ENCODE measurements at places on chromosomes 1 and 21.
A peak's percentile ranks its signal among the peaks of the same experiment; 100 is the strongest.

GRCh38 chr1:65509912-65510680 is 89.6 kb downstream of the LEPR start:
- DNase-seq, result no peak

- DNase-seq, result no peak
Observed at GRCh38 chr1:49622877-49623276, 400.9 kb downstream of the AGBL4 start.

DNA sequence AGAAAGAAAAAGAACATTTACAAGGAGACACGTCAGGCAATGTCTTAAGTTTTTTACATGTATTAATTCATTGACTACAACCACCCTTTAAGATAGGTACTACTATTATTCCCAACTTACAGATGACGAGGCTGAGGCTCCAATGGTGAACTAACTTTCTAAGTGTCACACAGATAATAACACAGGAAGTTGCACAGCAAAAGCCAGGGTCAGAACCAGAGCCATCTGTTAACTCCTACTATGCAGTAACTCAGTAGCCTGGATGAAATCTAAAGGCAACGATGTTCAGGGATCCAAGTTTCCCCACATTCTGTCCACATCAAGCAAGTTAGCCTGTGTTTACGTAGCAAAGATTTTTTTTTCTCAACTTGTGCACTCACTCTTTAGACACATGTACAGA is 371.7 kb downstream of the PTPRC start:
- no peak for DNase-seq

DNA sequence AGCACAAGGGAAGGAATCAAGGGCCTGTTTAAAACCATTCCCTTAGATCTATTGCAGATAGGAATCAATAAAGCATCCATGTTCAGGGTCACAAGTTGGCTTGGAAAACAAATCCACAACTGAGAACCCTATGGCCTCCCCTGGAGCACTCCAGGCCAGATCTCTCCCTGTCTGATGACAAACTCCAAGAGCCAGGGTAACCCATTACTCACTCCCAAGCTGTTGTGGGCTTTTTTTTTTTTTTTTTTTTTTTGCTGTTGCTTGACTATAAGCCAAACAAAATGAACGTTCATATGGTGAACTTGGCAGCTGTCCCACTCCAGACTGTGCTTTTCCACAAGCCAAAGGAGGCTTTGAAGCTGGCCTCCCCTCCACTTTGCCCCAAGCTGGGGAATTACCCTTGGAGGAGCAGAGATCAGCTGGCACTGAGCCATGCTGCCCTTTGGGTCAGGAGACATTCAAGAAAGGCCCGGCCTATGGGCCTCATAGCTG is 35.7 kb upstream of the VAV3 start:
- no peak for DNase-seq

DNA sequence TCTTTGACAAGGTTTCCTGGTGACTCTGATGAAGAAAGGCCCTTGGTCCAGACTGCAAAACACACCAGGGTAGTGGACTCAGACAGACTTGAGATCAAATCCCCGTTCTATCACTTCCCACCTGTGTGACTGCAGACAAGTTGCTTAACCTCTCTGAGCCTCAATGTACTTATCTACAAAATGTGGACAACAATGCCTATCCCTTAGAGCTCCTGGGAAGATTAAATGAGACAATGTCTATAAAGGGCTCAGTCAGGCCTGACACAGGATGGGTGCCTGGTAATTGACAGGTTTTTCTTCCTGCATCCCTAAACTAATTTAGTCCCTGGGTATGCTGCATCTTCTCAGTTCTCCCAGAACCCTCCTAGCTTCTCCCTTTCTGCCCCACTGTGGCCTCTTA is 37.9 kb upstream of the ZBTB40 start:
- DNase-seq, result no peak

GRCh38 chr1:154778944-154779343 is 91.1 kb downstream of the KCNN3 start:
- DNase-seq, result peak; percentile 8

DNA sequence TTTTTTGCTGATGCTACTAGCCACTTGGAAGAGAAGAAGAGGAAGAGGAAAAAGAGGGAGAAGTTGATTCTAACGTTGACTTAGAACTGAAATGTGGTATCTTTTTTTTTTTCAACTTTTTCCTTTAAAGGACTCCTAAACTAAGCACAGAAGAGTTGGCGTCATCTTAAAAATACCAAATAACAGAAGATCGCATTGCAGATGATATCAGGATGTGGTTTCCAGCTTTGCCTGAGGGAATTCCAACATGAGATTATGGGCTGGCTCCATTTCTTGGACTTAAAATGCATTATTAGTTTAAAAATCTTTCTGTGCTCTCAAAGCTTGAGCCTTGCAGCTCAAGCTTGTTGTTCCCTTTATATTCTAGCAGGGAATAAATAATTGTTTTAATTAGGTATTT is 29.8 kb downstream of the WDR3 start:
- no peak for DNase-seq

DNA sequence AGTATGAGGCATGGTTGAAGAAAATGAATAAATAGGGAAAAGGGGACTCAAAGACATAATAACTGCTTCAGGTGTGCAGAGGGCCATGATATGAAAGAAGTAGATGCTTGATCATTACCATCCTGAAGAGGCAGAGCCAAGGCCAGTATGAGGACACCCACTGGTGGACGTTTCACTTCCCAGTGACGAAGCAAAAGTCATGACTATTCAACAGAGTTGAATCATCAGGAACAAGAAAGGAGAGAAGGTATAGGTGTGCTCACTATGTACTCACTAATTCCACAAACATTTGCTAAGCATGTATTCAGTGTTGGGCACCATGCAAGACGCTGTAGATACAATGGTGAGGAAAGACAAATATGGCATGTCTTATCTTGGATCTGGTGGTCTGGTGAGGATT is 319.2 kb upstream of the RUNX1 start:
- no peak for DNase-seq

GRCh38 chr1:206555473-206555935 is 48.2 kb downstream of the RASSF5 start:
- no peak for DNase-seq

GRCh38 chr1:159869173-159869572 is 6.7 kb upstream of the VSIG8 start:
- no peak for DNase-seq

- DNase-seq, result peak; percentile 8
Observed at GRCh38 chr1:47584249-47584648, 146.4 kb downstream of the FOXD2 start.

DNA sequence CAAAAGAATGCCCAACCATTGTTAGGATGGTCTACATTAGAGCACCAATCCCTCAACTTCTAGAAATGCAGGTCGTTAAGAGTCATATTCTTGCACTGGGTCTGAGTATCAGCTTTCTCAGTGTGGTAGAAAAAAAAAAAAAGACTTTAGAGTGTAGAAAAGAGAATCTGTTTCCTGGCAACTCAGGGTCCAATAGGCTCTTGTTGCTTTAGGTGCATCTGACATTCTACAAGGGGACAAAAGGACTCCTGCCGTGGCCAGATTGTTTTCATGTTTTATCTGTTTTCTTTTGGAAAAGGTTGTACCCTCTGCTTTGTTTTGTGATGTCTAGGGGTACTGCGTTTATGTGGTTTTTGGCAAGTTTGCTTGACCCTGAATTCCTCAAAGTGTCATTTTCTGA is 105.4 kb upstream of the KCNK2 start:
- no peak for DNase-seq

- DNase-seq, result no peak
Observed at GRCh38 chr1:62905309-62905708, 121.4 kb downstream of the ATG4C start.

DNA sequence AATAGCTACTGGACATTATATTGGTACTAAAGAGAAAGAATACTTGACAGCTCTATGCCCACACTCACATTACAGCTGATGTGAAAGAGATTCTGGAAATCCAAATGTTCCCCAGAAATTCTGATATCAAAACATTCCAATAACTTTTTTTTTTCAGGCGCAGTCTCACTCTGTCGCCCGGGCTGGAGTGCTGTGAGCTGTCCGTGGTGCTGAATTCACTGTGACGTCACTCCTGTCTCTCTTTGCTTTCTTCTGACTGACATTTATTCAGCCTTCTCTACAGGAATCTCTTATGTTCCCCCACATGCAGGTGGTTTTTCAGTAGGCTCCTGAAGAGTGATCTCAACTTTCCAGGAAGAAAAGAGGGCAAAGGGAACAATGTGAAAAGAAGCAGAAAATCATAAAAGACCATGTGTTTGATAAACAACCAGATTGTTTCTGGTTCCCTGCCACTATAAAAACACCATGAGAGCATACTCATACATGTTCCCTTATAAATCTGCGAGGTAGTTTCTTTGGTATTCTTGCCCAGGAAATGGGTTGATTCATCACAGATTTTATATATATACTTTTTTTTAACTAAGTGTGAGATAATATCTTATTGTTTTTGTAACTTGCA is 6.2 kb downstream of the S100A7A start:
- peak; percentile 88 for DNase-seq

DNA sequence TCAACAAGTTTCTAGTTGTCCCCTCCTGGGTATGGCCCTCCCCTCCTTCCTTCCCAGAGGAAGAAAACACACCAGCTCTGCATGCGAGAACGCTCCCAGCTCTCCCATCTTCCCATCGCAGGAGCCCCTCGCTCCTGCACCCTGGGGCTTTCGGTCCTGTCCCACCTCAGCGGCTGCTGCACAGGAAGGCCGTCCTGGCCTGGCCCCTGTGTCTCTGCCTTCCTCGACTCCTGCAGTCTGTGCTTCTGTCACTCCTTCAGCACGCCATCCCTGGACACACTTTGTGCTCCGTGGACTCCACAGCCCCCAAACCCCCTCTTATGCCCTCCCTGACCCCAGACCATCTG is 23.2 kb downstream of the KRTAP10-1 start:
- DNase-seq, result peak; percentile 59

- no peak for DNase-seq
Observed at GRCh38 chr1:116139592-116140134, 28.5 kb downstream of the MAB21L3 start.

Measured in posterior vena cava (tissue), 2 donors.